ENCODE measurements at places on chromosomes 6 and 20.

- no peak for DNase-seq
Observed at GRCh38 chr6:53042112-53042511, 23.1 kb upstream of the FBXO9 start.

- no peak for DNase-seq
Observed at GRCh38 chr6:70423189-70424134, 10.2 kb downstream of the FAM135A start.

- DNase-seq = no peak
Observed at GRCh38 chr6:75368151-75368779, 83.7 kb upstream of the TMEM30A start.

DNA sequence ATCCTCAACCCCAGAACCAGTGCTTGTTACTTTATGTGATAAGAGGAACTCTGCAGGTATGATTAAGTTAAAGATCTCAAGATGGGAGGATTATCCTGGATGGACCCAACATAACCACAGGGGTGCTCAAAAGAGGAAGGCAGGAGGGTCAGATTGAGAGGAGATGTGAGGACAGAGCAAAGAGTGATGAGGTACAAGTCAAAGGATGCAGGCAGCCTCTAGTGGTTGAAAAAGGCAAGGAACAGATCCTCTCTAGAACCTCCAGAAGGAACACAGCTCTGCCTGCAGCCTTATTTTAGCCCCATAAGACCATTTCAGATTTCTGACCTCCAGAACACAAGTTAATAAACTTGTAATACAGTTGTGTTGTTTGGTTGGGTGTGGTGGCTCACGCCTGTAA is 41.2 kb downstream of the PDSS2 start:
- DNase-seq = no peak

DNA sequence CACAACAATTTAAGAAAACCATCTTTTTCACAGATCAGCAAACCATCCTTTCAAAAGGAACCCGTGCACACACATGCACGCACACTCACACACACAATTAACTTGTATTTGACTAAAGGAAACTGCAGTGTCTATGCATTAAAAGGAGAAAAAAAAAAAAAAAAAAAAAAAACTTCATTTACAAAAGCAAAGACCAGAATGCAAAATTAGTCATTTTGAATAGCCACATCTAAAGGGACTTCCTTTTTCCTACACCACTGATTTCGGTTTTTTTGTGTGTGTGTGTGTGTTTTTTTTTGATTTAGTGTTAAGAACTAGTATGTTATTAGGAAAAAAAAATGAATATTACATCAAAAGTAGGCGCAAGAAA is 6.3 kb downstream of the ZMYND8 start:
- no peak for DNase-seq
